ENCODE measurements at places on chromosomes 1 and 21.

- no peak for DNase-seq
Measured at GRCh38 chr1:171257607-171258076, 9.3 kb downstream of the FMO1 start.

- DNase-seq = peak; percentile 31
Measured at GRCh38 chr1:56867491-56867890, 12.9 kb downstream of the C8A start.

GRCh38 chr1:200107004-200107470, 79.5 kb downstream of the NR5A2 start:
- DNase-seq = no peak

DNA sequence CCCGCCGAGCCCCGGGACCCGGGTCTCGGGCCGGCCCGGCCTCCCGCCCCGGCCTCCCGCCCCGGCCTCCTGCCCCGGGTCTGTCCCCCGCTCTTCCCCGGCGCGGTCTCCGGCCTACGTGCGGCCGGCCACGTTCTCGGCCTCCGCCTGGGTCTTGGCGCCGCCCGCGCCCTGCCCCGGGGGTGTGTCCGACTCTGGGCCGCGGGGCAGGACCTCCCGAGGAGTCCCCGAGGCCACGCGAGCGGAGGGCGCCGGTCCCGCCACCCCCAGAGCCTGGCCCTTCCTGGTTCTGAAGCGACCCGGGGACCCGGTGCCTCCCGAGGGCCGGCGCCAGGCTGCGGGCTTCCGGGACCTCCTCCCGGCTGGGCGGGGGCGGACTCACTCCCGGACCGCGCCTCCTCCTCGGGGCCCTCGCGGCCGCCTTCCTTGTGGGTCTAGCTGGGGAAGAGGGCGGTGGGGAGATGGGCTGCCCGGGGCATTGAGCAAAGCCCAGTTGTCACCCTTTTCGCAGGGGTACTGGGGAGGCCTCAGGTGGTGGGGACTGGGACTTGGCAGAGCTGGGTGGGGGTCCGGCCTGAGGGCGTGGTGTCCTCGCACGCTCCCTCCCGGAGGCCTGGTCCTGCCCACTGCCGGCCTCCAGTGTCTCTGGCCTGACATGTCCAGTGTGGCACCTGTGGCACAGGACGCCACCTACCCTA, 558 bp downstream of the PFKL start:
- peak; percentile 65 for DNase-seq

- no peak for DNase-seq
Measured at GRCh38 chr1:154881820-154882535, 11.9 kb upstream of the KCNN3 start.

GRCh38 chr1:61287734-61288133, 205.4 kb downstream of the NFIA start:
- no peak for DNase-seq

DNA sequence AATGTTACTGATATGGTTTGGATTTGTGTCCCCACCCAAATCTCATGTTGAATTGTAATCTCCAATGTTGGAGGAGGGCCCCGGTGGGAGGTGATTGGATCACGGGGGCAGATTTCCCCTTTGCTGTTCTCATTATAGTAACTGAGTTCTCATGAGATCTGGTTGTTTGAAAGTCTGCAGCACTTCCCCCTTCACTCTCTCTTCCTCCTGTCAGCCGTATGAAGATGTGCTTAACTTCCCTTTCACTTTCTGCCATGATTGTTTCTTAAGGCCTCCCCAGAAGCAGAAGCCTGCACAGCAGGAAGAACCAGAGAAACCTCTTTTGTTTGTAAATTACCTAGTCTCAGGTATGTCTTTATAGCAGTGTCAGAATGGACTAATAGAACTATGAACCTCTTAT, 28.4 kb downstream of the TRIM33 start:
- no peak for DNase-seq

GRCh38 chr1:1921459-1921862, 2.4 kb upstream of the TMEM52 start:
- DNase-seq = no peak

GRCh38 chr1:211196880-211197279, 62.3 kb upstream of the RCOR3 start:
- no peak for DNase-seq

GRCh38 chr1:15058261-15058660, 95.3 kb upstream of the TMEM51 start:
- DNase-seq = no peak

DNA sequence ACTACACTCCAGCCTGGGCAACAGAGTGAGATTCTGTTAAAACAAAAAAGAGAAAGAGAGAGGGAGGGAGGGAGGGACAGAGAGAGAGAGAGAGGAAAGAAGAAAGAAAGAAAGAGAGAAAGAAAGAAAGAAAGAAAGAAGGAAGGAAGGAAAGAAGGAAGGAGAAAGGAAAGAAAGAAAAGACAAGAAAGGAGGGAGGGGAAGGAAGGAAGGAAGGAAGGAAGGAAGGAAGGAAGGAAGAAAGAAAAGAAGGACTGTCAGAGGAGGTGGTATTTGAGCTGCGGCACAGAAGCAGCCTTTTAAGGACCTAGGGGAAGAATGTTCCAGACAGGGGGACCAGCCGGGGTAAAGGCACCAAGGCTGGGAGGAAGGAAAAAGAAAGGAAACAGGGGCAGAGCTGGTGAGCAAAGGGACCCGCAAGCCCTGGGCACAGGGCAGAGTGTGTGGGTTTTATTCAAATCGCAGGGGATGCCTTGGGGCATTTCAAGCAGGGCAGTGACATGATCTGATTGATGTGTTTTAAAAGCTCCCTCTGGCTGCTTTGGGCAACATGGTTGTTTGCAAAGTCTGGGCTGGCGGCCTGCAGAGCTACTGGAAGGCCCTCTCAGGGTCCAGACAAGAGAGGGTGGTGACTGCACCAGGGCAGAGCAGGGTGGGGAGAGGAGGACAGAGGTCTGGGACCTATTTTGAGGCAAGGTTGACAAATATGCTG, 176.9 kb upstream of the VAMP3 start:
- peak; percentile 47 for DNase-seq

- DNase-seq = no peak
Measured at GRCh38 chr1:210313921-210314320, 14.8 kb upstream of the HHAT start.

GRCh38 chr1:40939320-40940059, 40.0 kb upstream of the CTPS1 start:
- no peak for DNase-seq

- no peak for DNase-seq
Measured at GRCh38 chr1:56921479-56921878, 44.3 kb downstream of the C8B start.

GRCh38 chr1:60600532-60600931, 481.8 kb upstream of the NFIA start:
- DNase-seq = no peak

DNA sequence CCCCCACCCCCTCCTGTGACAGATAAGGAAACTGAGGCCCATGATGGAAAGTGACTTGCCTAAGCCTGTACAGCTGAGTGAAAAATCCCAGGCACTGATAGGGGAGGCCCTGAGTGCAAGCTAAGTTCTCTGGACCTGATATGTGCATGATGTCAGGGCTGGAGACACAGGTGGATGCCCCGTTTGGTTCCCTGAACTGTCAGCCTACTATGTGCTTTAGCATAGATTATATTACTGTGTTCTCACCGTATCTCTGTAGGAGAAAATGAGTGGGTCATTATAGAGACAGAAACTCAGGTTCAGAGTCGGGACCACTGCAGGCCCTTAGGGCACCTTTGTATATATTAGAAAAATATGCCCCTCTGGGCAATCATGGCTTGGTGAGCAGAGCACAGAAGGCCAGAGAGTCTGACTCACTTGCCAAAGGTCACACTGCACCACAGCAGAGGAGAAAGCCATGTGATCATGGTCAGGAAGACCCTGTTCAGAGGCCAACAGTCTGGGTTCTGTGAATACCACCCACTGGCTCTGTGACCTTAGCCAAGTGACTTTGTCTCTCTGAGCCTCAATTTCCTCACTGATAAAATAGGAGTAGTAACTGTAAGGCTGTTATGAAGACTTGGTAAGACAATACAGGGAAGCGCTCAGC, 145.8 kb upstream of the WNT4 start:
- DNase-seq = no peak

DNA sequence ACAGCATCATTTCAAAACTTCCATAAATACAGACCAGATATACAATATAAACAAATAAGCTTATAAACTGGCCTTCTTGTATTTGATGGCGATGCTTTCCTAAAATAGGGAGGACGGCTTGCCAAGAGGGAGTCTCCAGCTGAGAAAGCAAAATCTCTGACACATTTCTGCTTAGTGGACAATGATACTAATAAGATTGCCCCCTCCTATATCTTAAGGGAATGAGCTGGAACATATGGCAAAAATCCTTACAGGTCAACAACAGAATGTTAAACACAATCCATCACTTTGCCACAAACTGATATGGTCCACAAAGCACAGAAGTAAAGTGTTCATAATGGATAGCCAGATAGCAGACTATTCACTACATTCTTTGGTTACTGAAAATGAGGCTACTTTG, 7.1 kb upstream of the GADD45A start:
- DNase-seq = no peak
